ENCODE measurements at places on chromosomes 4 and X.
A peak's percentile ranks its signal among the peaks of the same experiment; 100 is the strongest.

DNA sequence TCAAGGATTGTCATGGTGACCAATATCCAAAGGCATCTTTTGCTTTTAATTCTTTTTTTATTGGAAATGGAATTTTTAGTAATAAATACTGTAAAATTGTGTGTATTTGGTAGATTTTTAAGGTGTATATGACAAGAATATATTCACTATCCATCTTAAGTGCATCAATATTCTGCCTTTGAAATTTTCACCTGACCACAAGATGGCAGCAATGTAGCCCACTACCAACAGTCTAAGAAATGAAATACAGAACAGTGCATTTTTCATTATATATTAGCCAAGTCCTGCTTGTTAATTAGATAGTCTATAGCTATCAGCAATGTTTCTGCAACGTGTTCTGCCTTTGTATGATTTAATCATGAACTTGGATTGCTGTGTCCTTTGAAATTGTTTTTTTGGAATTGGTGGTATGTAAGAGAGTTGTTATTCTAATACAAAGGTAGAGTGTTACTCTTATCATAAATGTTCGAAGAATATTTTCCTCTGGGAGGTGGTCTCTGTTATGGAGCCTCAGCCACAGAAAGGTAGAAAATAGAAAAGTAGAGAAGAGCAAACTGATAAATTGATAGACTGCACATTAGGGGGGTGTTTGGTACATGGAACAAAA lies 38.2 kb downstream of the HPGDS start:
- DNase-seq = peak; percentile 44

GRCh38 chrX:32644476-32645245 lies 566.7 kb downstream of the DMD start:
- no peak for DNase-seq

- DNase-seq = no peak
Observed at GRCh38 chrX:33721927-33722326, 410.2 kb downstream of the FAM47A start.

- no peak for DNase-seq
Observed at GRCh38 chr4:95898226-95898625, 58.3 kb downstream of the PDHA2 start.

GRCh38 chr4:144819591-144819990 lies 173.6 kb downstream of the HHIP start:
- no peak for DNase-seq

Measured in kidney glomerular epithelial cell (primary cell).